ENCODE measurements at places on chromosomes 3 and 15. TPM values are rescaled to one million over a fixed set of nuclear protein-coding genes. Genes with fewer than 3 reads are reported as not detected.

Gene GCSAM
- not detected for total RNA-seq

Gene DAG1
- 62.4 TPM for total RNA-seq

Gene SAMD7
- total RNA-seq, result not detected

Gene C3orf38
- 29.6 TPM for total RNA-seq

Gene SERPINI2
- total RNA-seq, result not detected

Gene CHL1
- total RNA-seq, result not detected

Gene BFSP2
- not detected for total RNA-seq

Gene COL8A1
- total RNA-seq, result 157 TPM

Gene PLIN1
- total RNA-seq, result not detected

Gene USP3
- 42.0 TPM for total RNA-seq

Gene NR2F2
- total RNA-seq, result 20.6 TPM

Gene SPINK8
- not detected for total RNA-seq

Gene SNTN
- not detected for total RNA-seq

Gene CNOT10
- total RNA-seq, result 26.9 TPM

Gene POMGNT2
- total RNA-seq, result 8.3 TPM

Gene ATP13A5
- not detected for total RNA-seq

Gene AQP9
- under 0.01 TPM for total RNA-seq

Gene GOLGB1
- 36.1 TPM for total RNA-seq

Data from placental pericyte (primary cell).